ENCODE measurements at places on chromosomes 12 and 14.

- DNase-seq: no peak
Observed at GRCh38 chr12:126337556-126338441, 1272.6 kb downstream of the AACS start.

DNA sequence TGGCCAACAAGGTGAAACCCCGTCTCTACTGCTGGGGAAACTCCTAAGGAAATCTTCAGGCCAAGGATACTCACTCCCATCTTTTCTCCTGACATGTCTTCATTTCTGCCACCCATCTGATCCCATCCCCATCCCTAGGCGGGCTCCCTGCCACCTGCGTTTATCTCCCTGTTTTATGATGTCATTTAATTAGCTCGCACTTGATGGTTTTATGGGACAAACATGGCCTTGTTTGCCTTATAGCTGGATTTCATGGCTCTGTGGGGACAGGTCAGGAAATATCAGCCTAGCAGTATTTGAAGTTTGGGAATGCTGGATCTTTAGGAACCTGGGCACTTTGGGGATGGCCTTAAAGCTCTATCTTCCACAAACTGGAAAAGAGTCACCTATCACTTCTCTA lies 88.5 kb upstream of the CISTR start:
- no peak for DNase-seq

DNA sequence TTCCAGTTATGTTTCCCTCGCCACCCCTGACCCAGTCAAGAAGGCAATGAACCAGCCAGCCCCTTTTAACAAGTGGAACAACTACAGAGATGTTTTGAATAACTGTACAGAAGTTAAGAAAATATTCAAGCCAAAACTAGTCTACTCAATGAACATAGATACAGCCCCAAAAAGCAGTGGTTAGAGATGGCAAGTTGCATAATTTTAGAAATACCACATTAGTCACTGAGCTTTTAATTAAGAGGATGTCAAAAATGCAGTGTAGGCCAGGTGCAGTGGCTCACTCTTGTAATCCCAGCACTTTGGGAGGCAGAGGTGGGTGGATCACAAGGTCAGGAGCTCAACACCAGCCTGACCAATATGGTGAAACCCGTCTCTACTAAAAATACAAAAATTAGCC lies 27.2 kb downstream of the PROX2 start:
- DNase-seq: no peak

GRCh38 chr14:54502602-54503001 lies 7.1 kb upstream of the CGRRF1 start:
- no peak for DNase-seq

GRCh38 chr12:26621932-26622331 lies 211.1 kb downstream of the ITPR2 start:
- no peak for DNase-seq

GRCh38 chr14:103033681-103034096 lies 23.7 kb downstream of the CDC42BPB start:
- DNase-seq: no peak

DNA sequence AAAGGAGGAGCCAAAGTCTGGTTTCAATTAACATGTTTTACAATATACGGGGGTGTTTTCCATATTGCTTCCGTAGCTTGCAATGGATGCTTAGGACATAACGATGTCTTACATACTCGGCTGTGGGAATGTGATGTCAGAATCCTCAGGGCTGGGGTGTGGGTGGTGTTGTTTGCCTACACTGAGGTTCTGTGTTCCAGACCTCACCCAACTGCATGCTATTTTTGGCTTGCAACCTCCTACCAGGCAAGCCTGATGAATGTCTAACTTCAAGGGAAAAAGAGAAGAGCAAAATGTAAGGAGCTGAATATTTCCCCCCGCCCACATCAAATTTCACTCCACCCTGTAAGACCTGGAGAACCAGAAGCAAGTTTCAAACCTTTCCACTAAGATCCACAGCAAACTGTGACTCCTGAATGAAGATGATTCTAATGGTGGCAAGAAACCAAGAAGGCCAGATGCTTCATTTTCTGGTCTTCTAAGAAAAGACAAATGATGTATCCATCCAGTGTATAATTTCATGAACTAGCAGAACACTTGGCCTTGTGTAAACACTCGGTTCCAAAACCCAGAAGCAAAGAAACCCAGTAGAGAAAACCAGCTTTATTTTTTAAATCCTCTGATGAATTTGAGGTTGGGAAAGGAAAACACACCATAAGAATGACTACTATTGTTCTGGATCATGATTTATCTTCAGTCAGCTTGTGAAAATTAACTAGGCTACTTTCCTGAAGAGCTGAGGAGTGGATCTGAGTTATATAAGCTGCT lies 227.9 kb downstream of the DACT1 start:
- no peak for DNase-seq

GRCh38 chr14:60757567-60758002 lies 23.0 kb downstream of the MNAT1 start:
- no peak for DNase-seq

GRCh38 chr12:55034218-55034617 lies 14.4 kb downstream of the NEUROD4 start:
- DNase-seq: no peak

DNA sequence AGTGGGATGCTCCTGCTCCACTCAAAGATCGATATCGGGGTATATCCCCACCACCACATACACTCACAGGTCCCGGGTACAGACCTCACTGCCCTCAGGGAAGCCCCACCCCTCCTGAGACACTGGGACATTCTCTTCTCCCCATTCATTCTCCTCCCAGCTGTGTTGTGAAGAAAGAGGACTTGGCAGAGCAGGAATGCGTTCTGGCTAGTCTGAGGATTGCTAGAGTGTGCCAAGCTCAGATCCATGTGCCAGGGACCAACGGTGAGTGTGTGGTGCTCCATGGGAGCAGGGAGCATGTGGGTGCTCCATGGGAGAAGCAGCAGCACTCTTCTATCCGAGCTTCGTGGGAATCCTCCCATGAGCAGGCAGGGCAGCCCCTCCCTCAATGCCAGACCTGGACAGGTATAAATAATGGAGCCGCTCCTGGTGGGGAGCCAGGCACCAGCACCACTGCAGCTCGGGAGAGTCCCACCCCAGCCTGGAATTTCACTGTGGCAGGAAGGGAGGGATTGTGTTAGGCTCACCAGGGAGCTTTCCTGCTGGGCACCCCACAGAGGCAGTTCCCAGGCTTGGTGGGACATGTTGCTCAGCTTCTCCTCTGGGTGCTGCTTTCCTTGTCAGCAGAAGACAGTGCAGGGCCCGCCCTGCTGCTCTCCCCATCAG lies 2.3 kb upstream of the KRT5 start:
- peak; percentile 36 for DNase-seq

GRCh38 chr14:103402695-103403094 lies 17.5 kb downstream of the MARK3 start:
- DNase-seq: no peak

DNA sequence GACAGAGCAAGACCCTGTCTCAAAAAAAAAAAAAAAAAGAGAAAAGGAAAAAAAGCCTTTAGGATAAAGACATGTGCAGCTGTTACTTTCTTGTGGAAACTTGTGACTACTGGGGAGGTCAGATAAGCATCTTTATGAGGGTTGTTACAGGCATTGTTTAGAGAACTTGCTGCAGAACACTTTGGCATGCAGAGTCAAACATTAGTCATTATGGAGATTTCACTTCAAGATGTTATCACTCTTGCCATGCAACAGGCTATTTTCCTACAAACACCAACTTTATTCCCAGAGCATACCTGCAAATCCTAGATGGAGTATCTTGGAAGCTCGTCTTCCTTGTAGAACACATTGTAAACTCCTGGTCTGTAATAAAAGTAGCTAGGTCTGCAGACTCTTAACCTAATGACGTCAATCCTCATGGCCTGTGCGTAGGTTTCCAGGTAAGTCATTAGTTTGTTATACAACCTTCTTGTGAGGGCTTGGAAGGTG lies 36.3 kb upstream of the WDR89 start:
- DNase-seq: no peak

- no peak for DNase-seq
Observed at GRCh38 chr12:126668961-126669360, 1598.0 kb upstream of the TMEM132C start.

DNA sequence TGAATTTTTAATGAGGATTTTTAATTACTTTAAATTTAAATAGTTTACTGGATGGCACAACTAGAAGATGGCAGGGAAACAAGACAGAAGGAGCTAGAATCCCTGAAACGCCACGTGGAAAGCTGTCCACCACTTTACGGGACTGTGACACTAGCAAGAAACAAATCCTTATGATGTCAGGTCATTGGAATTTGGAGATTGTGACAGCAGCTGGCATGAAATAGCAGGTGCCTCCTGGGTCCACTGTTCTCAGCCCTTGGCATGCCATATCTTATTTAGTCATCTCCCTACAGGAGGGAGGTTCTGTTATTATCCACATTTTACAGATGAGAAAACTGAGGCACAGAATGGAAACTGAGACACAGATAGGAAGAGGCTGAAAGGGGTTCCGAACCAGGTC lies 113.8 kb downstream of the BCL11B start:
- DNase-seq: no peak

- no peak for DNase-seq
Observed at GRCh38 chr14:103361867-103362266, 23.3 kb upstream of the MARK3 start.

DNA sequence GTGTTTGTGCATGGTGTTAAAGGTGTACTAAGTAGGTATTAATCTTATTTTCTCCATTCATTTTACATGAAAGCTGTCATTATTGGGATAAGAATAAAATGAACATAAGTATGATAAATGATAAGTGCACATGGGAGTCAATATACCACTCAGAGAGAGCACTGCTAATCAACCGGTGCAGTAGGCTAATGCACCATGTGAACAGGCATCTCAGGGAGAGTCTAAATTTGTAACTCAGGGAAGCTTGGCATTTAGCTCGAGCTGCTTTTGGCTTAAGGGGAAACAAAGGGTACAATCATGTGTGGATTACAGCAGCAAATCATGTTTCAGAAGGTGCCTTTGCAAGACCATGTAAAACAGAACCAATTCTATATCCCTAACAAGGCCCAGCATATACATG lies 127.4 kb downstream of the MGST1 start:
- DNase-seq: no peak

DNA sequence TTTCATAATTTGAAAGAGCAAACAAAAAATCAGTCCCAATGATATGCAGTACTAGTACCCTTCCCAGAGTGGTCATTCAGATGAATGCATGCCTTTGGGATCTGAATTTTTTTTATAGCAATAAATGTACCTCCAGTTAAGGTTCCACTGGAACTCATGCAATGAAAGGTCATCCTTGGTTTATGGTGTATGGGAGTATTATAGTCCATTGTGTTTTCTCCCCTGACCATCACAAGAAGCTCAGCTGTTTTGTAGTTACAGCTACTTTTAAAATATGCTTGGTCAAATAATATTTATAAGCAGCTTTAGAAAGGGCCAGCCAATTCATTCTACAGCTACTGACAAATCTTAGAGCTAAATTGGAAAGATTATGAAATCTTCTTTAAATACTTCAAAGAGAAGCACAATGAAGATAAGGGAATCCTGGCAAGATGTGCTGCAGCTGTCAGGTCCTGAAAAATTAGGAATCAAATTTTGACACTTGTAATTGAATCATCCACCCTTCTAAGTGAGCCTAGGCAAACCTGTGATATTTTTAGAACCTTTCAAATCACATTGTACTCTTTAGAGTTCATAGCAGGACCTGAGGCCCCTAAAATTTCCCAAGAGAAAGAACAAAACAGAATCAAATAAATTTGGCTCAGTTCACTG lies 46.5 kb downstream of the IFT81 start:
- DNase-seq: no peak

DNA sequence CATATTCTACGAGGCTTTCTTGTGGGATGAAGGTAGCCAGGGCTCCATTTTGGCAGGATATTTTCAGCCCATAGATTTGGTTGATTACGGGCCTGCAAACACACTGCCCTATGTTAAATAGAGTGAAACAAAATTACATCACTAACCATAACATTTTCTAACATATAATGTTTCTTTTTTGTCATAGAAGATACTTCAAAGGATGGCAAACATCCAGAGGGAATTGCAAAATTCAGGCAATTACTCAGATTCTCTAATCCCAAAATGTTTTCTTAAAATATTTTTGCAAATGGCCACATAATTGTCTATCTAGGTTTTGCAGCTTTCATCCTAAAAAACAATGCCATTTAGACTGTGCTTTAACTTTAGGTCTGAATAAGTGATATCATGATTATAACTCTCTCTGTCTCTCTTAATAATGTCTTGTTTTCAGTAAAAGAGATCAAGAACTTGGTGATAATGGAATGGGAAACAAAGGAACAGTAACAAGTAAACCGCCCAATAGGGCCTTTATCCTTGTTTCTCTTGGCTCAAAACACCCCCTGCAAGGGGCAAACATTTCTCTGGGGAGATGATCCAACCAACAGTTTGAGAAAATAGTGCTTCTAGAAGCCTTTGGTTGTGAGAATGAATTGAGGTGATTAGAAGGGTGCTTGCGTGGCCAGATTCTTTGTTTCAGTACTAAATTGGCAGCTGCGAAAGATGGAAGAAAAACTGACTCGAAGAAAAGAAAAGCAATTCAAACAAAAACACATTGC lies 54.4 kb upstream of the BTG1 start:
- DNase-seq: no peak

All from activated CD8-positive, alpha-beta memory T cell treated with anti-CD3 and anti-CD28 coated beads, Interleukin-2, amount 50 U/mL, for 48 hours (primary cell).